GM12865 (cell line): ENCODE measurements at places on chromosomes 1 and 21.

- no peak for DNase-seq
Measured at GRCh38 chr1:234396092-234396491, 22.8 kb downstream of the COA6 start.

- DNase-seq = peak; percentile 35
Measured at GRCh38 chr1:170461762-170462384, 70.1 kb upstream of the GORAB start.

GRCh38 chr1:202374099-202374498, 25.6 kb downstream of the PPP1R12B start:
- DNase-seq = no peak

GRCh38 chr1:182114627-182115023, 53.1 kb upstream of the ZNF648 start:
- no peak for DNase-seq

DNA sequence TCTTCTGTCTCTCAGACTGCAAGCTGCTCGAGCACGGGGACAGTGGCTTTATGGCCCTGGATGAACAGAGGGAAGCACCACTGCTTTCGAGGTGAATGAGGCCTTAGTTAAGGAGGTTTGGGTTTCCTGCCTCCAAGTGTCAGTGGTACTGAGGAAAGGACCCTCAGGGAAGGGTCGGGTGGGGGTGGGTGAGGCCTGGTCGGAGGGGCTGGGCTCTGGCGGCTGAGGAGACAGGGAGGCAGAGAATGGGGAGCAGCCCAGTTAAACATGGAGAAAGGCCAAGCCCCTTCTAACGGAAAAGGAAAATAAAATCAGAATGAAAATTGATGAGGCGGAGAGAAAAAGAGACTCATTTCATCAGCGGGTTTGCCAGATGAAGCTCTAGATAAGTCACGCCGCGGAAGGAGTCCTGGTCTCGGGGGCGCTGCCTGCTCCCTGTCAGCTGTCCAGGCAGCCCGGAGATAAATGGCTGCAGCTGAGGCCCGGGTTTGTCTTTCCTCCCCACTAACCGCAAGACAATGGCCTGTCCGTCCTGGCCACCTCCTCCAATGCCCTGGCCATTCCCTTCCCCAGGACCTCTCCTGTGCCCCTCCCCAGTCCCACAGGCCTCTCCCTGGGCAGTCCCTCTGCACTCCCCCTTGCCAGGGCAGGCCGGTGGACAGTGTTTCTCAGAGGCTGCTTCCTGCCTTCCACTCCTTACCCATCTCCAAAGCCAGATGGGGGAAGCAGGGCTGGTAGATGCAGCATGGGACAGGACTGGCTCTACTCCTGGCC, 55.2 kb downstream of the LRRN2 start:
- DNase-seq = no peak

DNA sequence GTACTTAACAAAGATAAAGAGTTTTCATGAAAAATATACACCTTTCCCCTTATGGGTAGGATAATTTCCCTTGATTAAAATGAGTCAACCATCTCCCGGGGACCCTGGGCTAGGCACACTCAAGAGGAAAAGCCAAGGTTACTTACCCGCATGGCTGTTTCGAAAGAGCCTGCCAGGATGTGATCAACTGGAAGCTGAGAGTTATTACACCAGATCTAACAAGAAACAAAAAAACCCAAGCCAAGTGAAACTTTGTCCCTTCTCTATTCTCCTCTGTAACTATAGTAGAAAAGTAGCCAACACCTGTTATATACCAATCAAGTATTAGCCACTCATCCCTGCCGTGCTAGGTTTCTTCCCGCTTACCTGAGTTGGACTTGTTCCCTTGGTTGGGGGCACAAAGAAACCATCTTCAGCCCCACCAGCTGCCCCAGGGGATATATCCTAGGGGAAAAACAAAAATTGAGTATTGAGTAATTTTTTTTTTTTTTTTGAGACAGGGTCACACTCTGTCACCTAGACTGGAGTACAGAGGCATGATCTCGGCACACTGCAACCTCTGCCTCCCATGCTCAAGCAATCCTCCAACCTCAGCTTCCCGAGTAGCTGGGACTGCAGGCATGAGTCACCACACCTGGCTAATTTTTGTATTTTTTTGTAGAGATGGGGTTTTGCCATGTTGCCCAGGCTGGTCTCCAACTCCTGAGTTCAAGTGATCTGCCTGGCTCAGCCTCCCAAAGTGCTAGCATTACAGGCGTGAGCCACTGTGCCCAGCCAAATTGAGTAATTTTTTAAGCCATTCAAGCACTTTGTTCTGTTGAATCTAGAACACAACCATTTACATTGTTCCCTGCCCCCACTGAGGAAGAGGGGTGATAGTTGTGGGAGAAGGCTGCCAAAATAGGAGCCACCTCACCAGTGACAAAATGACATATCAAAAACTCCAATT, 8.4 kb upstream of the PEX19 start:
- no peak for DNase-seq

GRCh38 chr1:2990376-2991115, 30.7 kb upstream of the ACTRT2 start:
- no peak for DNase-seq

DNA sequence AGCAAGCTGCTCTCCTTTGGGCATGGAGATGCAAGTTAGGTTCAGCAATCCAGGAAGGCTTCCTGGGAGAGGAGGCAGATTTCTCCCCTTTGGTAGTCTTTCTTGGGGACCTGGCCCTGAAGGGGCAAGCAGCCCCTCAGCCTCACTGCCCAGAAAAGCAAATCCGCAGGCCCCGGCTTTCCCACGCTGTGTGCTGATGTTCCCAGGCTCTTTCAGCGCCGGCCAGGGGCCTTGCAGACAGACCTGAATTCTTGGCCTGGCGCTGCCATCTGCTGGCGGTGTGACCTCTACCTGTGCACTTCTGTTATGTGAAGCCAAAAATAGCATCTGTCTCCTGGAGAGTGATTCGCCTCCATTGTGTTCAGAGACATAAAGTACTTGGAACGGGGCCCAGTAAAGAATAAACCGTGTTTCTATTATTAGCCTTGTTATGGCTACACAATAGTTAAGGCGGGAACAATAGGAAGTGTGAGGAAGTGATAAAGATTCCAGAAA, 64.8 kb downstream of the ALPL start:
- DNase-seq = peak; percentile 53

DNA sequence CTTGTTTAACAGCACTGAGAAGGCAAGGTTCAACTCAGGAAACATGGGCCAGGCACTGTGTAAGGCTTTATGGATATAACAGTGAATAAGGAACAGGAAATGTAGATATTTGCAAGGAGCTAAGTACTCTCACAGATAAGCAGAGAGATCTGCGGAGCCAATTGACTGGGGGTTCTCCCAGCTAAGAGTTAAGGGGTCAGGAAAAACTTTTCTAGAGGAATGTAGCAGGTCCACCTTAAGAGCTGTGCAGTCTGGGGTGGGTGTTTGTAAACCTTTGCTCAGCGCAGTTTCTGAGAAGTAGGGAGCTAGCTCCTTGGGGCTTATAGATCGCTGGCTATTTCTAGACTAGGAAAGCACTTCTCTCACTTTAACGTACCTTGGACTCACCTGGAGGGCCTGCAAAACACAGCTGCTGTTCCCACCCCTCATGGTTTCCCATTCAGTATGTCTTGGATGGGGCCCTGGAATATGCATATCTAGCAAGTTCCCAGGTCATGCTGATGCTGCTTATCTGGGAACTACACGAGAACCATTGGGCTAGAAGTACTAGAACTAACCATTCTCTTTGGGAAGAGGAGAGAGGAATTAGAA, 51.7 kb downstream of the TLCD4 start:
- DNase-seq = no peak

- peak; percentile 79 for DNase-seq
Measured at GRCh38 chr1:21270086-21270689, 20.1 kb downstream of the ECE1 start.

DNA sequence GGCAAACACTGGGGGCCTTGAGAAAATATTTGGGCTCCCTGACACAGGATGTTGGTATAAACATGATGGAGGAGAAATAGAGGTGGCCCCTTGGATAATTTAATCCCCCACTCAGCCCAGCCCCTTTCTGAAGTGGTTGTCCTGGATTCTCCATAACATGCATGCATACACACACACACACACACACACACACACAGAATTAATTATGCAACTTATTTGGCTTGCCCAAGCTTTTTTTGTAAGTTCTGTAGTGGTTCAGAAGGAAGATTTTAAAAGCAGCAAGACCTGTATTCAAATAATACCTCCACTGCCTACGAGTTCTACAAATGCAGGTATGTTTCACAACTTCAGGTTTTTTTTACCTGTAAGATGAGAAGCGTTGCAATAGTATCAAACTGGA, 15.0 kb downstream of the ATF3 start:
- no peak for DNase-seq

- DNase-seq = no peak
Measured at GRCh38 chr1:151720125-151720524, 1.2 kb upstream of the RIIAD1 start.

DNA sequence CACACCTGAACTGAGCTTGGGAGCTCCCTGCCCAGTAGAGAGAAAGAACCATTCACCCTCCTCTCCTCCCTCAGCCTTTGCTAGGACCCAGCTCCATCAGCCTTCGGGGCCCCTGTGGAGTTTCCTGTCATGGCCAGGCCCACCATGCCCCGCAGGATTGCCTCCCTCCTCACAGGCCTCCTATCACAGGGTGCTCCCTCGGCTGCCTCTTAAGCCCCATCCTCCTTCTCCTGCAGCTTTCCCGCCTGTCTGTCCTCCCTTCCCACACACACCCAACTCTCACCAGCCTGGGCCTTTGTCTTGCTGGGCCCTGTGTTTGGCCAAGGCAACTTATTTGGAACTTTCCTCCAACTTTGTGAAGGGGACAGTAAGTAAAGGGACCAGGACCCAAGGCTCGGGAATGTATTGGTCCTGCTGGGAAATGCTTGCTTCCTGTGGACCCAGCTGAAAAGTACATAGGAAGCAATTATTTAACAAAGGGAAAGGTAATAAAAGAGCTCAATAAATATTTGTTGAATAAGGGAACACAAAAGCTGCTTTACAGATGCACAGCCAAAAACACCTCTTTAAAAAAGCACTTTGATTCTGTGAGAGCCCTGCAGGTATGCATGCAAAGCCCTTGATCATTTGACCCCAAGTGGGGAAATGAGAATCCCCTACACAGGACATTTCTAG, 31.6 kb upstream of the TENT5C start:
- DNase-seq = no peak

DNA sequence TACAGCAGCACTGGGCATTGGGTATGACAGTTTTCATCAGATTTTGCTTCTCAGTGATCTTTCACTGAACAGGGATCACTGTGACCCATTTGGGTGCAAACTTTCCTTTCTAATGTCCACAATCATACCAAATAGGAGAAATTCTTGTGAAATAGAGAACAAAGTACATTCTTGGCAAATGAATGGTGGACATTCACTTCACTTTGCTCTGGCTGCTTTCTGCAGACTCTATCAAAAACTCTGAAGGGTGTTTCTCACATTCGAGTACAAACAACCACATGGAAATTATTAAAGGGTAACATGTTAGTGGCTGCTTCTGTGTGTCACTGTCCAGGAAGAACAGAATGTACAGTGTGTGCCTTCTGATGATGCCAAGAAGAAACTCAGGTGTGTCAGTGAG, 61.9 kb upstream of the ADAM30 start:
- no peak for DNase-seq

DNA sequence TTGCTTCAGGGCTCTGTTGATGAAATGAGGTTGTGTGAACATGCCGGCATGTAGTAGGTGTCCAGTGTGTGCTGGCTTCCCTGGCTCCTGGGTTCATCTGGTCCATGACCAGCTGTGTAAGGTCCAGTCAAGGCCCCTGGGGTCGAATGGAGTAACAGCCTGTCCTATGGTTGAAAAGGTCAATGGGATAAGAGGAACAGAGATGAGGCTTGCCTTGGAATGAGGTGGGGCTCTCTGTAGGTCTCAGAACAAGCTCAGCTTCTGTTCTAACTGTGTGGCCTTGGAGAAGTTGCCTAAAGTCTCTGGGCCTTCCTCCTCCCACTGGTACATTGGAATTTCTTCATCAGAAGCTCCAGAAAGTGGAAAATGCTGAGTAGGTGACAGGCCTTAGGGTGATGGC, 26.6 kb downstream of the RPS6KA1 start:
- DNase-seq = no peak

DNA sequence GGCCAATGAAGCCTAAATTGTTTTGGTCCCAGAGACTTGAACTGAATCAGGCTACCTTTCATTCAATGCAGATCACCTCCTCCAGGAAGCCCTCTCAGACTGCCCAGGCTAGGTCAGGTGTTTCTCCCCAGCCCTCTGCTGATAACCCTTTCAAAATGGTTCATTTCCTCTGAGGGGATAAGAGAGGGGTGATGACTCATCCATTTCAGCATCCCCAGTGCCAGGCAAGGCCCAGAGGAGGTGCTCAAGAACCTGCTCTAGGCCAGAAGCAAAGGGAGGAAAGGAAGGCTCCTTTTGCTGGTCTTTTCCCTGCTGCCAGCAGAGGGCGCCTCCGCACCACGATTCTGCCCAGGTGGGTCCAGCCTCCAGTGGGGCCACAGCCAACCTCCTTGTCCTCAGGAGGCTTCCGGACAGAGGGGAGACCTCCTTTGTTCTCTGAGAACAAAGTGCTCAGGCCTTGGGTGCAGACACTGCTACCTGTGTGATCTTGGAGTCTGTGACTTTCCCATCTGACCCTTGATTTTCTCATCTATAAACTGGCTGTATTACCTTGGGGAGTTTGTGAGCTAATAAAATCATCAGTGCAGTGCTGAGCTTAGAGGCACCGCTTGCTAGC, 45.3 kb upstream of the ARHGEF10L start:
- peak; percentile 75 for DNase-seq
